C1 segment of cervical spinal cord (tissue), 14 donors: ENCODE measurements at places on chromosomes 5 and 9.
A peak's percentile ranks its signal among the peaks of the same experiment; 100 is the strongest.

DNA sequence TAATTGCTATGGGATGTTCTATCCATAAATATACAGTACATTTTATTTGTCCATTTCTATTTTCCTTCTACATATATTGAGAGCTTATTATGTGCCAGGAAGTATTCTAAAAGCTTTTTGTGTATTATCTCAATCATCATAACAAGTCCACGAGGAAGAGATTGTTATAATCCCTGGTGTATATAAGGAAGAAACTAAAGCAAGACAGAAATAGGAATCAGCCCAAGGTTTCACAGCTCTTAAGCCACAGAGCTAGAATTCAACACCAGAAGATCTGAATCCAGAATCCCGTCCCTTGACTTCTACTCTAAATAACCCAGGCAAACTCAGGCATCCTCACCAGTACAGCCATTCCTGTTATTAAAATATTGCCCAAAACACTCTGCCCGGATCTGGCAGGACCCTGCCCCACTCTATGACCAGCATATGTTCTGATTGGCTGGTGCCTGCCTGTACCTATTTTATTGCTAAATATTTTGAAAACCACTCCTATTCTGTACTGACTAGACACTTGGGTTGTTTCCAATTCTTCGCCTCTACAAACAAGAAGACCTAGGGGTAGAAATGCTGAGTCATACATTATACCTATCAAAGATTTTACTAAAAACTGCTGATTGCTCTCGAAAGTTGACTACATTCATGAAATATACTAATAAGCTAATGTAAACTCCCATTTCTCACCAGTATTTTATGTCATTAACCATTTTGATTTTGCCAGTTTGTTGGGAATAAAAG, 297.4 kb downstream of the ENC1 start:
- DNase-seq: no peak

GRCh38 chr9:134461426-134461982, 135.2 kb downstream of the RXRA start:
- no peak for DNase-seq

DNA sequence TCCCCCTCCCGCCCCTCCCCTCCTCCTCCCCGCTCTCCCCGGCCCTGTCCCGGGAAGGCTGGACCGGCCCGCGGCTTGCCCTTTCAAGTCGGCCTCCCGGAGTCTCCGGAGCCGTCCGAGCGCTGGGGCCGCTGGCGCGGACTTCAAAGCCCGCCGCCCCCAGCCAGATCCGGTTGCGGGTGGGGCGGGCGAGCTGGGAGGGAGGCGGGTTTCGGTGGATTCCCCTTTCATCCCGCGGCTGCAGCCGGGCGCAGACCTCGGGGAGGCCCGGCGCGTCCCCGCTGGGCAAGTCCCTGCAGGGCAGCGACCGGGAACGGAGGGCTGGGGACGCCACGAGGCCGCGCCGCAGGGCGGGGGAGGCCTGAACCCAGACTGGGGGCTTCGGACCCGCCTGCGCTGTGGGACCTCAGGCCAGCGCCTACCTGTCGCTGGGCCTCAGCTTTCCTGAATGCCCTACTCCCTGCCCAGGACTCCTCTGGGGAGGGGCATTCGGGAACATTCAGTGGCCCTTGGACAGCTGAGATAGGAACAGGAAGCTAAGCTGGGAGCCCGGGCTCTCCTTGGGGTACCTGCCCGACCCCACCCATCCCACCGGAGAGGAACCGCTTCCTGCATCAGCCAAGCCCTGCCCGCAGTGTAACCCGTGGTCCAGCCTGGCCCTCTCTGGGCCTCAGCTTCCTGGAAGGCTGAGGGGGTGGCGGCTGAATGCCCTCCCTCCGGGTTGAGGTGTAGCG, 23.4 kb downstream of the C9orf50 start:
- DNase-seq: no peak

- no peak for DNase-seq
Measured at GRCh38 chr9:81245254-81245956, 443.9 kb downstream of the TLE1 start.

- no peak for DNase-seq
Measured at GRCh38 chr9:124968238-124968637, 27.4 kb upstream of the GOLGA1 start.

- DNase-seq: no peak
Measured at GRCh38 chr9:83197591-83197990, 134.6 kb upstream of the RASEF start.

DNA sequence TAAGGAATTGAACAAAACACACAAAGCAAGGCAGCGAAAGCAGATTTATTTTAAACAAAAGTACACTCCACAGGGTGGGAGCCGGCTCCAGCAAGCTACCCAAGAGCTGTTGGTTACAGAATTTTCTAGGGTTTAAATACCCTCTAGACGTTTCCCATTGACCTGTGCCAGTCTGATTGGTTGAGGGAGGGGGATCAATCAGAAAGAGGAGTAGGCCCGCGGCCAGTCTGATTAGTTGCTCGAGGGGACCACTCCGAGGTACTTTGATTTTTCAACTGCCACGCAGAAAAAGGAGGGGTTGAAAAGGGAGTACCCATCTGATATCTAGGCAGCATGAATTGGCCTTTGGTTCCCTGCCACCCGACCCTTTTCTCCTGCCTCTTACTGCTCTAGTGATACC, 998 bp downstream of the SRP19 start:
- DNase-seq: no peak

- no peak for DNase-seq
Measured at GRCh38 chr5:148696187-148697036, 42.1 kb upstream of the HTR4 start.

- no peak for DNase-seq
Measured at GRCh38 chr5:31845361-31845760, 206.4 kb downstream of the PDZD2 start.

GRCh38 chr9:109403766-109404320, 83.0 kb upstream of the EPB41L4B start:
- DNase-seq: no peak

DNA sequence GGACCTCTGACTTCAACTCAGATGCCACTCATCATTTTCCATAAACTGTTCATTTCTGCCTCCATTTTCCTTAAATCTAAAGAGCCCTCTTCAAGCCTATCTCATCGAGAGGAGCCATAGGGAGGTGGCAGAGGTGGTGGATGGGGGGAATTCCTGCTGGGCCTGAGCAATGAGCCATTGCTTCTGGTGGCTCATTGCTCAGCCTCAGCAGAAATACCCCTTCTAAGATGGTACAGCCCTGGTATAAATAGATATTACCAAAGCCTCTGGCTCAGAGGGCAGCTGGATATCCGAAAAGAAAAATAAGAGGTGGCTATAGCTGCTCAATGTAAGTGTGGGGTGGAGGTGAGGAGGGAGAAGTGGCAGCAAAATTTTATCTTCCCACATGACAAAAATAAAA, 313.5 kb downstream of the CAAP1 start:
- DNase-seq: no peak

- DNase-seq: peak; percentile 54
Measured at GRCh38 chr9:115164511-115164974, 46.6 kb upstream of the TNC start.

DNA sequence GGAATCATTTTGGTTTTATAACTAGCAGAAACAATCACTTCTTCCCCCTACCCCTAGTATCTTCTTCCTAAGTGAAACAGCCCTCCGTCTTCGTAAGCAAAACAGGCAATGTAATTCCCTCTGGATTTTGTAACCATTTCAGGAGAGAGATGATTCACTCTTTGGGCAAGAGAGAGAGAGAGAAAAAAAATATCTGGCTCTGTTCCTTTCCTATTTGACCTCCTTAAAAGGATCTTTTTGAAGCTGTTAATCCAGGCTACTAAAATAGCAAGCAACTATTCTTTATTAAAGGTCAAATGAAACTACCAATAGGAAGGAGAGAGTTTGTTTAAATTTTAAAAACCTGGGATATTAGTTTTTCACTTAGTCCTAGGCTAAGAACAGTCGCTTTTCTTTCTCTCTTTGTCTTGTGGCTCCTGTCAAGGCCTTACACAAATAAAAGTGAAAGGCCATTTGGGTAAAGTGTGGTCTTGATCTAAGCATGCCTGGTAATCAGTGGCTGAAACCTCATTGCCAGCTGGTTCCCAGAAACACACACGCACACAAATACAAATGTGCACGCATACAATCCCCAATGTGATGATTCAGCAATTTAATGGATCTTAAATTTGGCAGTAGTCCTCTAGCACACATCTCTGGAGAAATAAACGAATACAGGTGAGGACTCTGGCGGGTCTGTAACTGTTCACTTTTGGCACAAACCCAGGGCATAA, 70.2 kb downstream of the PRUNE2 start:
- no peak for DNase-seq

GRCh38 chr5:139133282-139133681, 64.9 kb downstream of the SIL1 start:
- DNase-seq: no peak

DNA sequence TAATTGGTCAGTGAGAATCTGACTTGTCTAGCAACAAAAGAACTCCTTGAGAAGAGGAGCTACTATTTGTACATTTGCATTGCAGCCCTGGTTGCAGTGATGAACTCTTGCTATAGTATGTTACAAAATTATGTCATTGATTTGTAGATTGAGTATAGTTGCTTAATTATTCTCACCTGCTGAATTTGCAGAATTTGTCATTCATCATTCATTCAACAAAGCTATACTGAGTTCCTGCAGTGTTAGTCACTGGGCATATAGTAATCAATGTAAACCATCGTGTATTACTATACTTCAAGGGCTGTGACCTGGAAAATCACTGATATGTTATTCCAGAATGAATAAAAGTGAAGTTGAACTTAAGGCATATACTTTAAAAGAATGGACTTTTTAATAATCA, 50.1 kb downstream of the SLC1A3 start:
- no peak for DNase-seq

DNA sequence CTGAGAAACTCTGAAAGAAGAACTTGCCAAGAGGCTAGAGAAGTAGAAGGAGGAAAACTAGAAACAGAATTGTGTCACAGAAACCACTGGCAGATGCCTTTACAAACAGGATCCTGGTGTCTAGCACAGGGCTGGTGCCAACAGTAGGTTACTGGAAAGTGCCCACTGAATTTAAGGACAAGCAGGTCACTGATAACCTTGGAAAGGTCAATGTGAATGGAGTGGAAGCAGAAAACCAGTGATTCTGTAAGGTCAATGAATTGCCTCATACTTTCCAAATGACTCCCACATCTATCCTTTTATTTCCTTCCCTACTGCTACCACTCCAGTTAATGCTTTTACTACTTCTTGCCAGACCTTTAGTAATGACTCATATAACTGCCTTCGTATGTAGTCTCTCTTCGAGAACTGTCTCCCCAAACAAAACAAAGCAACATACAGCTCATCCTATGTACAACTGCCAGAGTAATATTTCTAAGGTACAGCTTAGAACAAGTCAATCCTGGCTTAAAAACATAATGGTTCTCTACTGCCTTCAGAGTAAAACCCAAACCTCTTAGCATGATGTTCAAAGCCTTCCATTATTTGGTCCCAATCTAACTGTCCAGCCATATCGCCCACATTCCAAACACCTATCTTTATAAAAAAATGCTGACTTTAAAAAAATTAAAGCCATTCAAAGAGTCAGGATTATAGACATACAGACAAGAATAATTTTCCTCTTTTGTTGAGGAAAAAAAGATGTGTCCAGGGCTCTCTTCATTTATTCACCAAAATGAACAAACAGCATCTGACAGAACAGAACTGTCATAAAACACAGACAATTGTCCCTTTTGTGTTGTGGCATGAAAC, 52.5 kb downstream of the NR3C1 start:
- no peak for DNase-seq

DNA sequence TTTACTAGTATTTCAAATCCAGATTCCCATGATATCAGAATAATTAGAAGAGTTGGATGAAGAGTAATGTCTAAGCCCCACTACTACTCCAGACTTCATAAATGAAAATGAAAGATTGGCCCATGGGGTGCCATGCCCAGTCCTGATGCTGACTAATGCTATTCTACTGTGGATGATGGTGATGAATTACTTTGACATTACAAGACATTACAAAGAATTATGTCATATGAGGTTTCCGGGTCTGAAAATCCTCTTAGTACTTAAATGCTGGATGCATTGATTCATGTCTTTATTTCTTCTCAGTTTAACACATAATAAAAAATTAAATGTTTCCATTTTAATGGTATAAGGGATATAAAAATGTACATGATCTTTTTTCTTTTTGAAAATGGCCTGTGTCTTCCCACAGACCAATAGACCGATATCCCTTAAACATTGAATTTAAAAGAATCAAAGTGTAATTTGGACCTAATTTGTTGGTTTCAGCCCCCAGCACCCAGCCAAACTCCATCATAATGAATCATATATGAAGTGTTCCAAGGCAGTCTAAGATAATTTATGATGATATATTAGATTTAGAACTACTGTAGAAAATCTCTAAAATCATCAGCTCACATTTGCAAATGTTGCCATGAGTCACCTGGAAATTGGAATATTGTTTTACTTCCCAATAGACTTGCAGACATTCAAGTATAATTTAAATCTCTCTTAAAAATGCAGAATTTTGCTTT, 223.6 kb upstream of the SGCD start:
- no peak for DNase-seq

DNA sequence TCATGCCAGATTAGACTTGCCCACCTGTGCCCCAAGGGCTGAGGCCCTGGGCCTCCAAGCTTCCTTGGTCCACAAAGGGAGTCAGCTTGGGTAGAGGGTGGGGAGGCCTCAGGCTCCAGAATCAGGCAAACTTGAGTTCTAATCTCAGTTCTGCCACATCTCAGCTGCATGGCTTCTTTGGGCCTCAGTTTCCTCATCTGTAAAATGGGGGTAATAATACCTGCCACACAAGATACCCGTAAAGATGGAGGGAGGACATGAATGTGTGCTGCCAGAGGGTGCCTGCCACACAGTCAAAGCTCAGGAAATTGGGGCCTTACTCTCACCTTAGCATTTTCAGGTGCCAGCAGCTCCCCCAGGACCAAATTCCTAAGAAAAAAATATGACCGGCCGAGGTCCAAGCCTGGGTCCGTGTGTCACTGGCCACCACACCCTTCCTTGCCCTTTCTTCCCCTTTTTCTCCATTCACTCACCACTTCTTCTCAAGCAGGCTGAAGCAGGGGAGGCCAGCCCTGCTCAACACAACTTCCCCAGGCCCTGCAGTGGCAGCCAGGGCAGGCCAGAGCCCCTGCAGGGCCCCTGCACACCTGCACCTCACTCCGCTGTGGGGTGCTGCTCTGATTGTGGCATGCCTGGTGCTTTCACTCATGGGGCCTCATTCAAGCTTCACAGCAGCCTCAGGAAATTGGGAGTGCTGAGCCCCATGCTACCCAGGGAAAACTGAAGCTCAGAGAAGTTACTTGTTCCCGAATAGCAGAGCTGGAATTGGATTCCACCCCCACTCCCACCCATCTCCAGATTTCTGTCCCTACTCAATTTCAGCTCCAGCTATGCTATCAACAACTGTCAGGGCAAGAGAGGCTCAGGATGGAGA, 3.9 kb downstream of the RGS14 start:
- no peak for DNase-seq

- DNase-seq: no peak
Measured at GRCh38 chr5:80941496-80941895, 18.7 kb upstream of the RASGRF2 start.
